Choroid plexus epithelial cell (primary cell): ENCODE measurements at places on chromosomes 4 and X.

DNA sequence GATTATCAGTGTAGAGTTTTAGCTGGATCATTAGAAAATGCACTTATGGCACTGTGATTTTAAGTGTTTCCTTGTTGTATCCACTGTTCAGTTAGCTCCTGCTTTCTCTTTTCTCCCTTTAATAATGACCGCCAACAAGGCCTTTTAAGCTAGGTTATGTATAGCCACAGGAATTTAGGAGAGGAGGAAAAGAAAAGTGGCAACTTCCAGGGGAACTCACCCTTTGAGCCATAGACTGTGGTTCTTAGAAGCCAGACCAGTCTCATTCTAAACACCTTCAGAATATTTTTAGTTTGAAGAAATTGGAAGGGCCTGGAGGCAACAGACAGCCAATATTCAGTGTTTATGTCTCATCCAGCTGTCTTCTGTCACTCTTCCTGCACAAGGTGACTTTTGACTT is 6.1 kb downstream of the FGF2 start:
- DNase-seq, result peak; percentile 34

DNA sequence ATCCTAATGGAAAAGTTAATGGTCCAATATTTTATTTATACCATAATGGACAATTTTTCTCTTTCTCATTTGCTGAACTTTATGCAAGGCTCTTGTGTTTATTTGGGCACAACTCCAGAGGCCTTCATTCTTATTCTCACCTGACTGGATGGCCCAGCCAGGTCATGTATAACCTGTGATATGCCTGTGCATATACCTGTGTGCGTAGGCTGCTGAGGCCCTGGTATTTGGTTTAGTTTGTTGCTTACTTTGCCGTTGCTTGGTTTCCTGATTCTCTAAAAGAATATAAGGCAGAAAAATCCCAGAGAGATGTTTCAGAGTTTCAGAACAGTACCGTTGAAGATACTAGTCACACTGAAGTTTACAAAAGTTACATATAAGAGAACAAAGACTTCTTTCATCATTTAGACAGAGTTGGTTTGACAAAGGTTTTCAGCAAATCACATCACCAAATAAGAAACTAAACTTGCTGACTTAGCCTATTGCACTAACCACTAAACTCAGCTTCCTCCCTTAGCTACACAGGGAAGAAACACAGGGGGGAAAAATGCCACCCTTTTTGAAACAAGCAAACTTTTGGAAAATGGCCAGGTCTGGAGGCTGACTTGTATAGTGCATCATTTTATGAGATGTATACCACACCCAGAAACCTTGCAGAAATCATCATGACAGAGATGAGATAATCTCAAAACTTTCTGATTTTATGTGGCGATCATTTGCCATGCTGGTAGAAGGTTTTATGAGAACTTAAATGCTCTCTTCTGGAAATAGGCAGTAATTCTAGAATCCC is 248.5 kb downstream of the GRIA3 start:
- DNase-seq, result no peak

- DNase-seq, result no peak
Observed at GRCh38 chrX:1412551-1413161, 20.7 kb upstream of the SLC25A6 start.

DNA sequence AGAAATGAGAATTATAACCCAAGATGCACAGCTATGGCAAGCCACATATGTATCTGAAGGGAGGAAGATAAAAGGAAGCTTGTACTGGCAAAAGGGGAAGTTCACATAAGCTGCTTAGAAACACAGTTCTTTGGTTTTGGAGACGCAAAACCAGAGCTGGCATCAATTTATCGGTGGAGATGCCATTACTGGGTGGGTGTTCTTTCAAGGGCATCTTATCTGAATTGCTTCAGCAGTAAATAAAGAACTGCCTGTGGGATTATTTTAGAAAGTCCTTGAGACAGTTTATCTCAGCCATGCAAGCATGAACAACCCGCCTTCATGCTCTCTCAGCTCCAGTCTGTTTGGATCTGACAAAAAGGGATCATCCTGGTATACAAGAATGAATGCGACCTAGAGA is 60.8 kb downstream of the DDX60 start:
- DNase-seq, result no peak

- DNase-seq, result no peak
Observed at GRCh38 chr4:183485411-183486160, 19.3 kb upstream of the ING2 start.

GRCh38 chrX:10246846-10247245 is 90.1 kb downstream of the CLCN4 start:
- DNase-seq, result no peak

DNA sequence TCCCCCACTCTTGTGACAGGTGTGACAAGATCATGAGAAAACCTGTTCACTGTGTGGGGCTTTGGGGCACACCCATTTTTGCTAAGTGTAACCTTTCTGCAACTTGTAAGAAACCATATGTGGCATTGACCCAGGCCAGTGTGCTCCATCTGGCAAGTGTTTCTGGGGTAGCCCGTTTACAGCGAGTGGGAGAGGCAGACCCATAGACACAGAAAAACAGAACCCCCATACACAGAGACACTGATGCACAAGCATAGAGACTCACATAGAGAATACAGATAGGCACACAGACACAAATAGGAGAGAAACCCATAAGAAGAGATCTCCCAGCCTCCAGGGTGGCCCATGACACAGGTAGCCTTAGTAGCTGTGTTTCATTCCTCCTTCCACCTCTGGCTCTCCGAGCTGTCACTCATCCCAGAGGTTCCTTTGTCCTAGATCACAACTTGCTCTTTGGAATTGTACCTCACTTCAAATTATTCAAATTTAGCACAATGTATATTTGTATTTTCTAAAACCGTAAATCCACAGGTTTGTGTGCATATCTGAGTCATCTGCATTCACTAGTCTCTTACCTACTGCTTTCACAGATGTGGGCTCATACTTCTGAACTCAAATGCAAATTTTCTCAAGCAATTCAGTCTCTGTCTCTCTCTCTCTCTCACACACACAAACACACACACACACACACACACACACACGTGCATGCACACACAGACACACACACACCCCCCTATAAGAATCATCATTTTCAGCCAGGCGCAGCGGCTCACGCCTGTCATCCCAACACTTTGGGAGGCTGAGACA is 114.4 kb downstream of the SH3KBP1 start:
- DNase-seq, result no peak

- DNase-seq, result peak; percentile 88
Observed at GRCh38 chr4:55866973-55867574, 13.6 kb downstream of the EXOC1 start.

GRCh38 chrX:25531096-25531495 is 515.3 kb upstream of the ARX start:
- peak; percentile 64 for DNase-seq

- no peak for DNase-seq
Observed at GRCh38 chrX:33188286-33188685, 23.1 kb downstream of the DMD start.

- DNase-seq, result no peak
Observed at GRCh38 chr4:123659262-123659661, 262.7 kb downstream of the SPRY1 start.

DNA sequence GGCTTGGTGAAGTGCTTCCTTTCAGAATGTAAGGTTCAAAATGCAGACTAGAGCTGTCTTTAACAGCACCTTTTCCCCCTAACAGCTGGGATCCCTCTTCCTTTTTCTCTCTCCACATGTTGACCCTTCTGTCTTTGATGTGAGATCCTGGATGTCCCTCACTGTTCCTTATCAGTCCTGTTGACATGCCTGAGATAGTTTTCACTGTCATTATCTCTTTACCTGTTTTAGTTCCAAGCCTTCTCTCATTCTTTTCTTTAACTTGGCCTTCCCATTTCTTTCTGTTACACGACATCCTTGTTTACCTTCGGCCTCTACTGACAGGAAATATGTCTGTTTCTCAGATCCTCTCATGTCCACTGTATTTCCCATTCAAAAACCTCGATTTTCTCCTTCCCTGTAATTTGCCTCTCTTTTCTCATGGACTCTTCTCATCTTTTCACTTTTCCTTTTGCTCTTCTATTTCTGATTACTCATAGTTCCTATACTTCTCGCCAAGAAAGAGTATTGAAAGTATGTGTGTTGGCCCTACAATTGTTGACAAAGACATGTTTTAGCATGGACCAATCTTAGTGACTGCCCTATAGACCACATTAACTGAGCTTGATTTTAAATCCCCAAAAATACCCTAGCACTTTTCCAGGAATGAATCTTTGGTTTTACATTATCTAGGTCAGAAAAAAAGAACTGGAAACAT is 1.2 kb upstream of the SOWAHB start:
- peak; percentile 16 for DNase-seq

- DNase-seq, result peak; percentile 66
Observed at GRCh38 chr4:75547647-75548387, 8.0 kb upstream of the ODAPH start.

- DNase-seq, result peak; percentile 41
Observed at GRCh38 chrX:40095583-40096394, 2.0 kb downstream of the BCOR start.

DNA sequence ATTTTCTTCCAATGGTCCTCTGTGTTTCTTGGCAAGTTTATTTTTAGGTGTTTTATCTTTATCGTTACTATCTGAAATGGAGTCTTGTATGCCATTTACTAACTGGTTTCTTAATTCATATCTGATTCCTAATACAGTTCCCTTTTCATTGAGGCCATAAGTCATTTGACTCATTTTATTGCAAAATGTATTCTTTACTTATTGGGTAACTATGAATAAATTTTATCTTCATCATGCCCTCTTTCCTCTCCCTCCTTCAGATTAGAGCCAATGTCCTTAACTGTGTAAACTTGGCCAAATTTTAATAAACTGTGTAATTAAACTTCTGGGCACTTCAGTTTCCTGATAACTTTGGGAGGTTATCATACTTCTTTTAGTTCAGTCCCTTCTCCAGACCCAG is 19.3 kb upstream of the MSMO1 start:
- no peak for DNase-seq

- no peak for DNase-seq
Observed at GRCh38 chrX:10073671-10074070, 83.1 kb upstream of the CLCN4 start.

- DNase-seq, result peak; percentile 48
Observed at GRCh38 chr4:26217961-26218676, 102.7 kb upstream of the RBPJ start.

GRCh38 chrX:119726900-119727555 is 31.4 kb upstream of the SOWAHD start:
- no peak for DNase-seq

GRCh38 chr4:1509366-1509765 is 103.1 kb upstream of the NKX1-1 start:
- no peak for DNase-seq

DNA sequence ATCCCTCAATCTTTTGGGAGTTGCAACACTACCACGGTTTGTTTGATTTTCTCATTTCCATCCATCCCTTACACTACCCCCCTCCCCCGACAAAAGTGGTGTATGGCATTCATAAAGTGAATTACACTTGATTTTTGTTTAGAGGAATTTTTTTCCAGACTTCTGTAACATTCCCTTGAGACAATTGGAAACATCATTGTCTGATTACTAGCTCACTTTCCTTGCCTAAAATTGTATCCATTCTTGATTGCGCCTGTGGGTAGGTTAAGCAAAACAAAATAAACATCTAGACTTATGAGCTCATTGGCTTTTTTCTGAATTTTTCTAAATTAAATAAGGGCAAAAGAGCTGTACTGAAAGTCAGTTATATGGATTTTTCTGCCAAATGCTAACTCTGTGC is 3.5 kb downstream of the GPC3 start:
- DNase-seq, result no peak

- DNase-seq, result no peak
Observed at GRCh38 chr4:13203101-13203500, 281.0 kb downstream of the RAB28 start.

DNA sequence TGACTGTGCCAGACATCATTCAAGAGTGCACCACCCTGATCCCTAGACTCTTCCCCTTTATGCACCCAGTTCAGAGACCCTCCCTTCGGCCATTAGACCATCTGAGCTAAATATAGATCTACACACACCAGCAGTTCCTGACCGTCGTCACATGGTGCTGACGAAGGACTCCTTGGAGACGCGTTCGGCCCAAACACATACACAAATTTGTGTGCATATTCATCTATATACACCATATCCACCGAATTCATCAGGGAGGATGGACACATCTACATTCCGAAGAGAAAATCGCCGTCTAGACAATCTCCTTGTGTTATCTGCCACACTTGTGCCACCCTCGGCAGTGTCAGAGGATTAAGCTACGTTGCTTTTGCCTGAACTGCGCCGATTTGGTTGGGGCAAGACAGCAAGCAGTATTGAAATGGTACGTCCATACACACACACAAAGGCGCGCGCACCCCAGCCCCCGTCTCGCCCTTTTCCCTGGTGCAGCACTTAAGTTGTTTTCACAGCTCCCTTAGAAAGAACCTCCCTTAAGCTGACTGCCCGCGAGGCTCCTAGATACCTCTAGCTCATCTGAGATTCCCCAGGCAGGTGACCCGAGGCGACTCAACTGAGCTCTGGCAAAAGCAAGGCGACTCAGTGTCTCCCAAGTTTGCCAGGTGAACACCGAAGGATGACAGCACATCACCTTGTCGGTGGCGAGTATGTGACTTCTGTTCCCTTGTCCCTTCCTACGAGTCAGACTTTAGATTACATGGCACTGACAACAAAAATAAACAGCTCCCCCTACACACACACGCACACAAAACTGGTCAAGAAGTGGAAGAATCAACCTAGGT is 1.0 kb downstream of the RASGEF1B start:
- peak; percentile 23 for DNase-seq

DNA sequence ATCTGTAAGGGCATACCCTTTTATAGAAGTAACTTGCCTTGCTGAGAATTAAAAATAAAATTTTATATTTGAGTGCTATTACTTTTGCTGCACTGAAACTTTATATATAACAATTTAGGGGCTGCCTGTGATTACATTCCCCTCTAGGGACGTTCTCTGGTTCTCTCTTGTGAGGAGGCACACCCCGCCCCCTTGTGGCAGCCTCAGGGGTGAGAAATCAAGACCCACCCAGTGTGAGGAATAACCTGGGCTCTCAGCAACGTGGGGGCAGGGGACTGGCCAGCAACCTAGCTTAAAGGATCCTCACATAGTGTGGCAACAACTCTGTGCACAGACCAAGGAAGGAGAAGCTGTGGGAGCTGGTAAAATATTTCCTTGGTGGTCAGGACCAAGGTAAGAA is 43.7 kb downstream of the MAGEA9 start:
- DNase-seq, result peak; percentile 24

DNA sequence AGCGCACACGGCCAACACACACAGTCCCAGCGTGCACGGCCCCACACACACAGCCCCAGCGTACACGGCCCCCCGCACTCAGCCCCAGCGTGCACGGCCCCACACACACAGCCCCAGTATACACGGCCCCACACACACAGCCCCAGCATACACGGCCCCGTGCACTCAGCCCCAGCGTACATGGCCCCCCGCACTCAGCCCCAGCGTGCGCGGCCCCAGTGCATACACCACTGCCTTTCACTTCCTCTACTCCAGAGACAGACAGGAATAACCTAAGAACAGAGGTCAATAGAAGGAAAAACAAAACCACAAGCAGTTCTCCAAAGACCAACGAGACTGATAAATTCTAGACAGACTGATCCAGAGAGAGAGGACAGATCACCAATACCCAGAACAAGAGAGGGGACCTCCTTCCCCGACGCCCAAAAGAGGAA is 17.1 kb downstream of the GAK start:
- DNase-seq, result peak; percentile 34

GRCh38 chr4:81687471-81687870 is 215.8 kb upstream of the RASGEF1B start:
- no peak for DNase-seq
